ENCODE measurements at places on chromosomes 7 and 10.
A peak's percentile ranks its signal among the peaks of the same experiment; 100 is the strongest.

- DNase-seq: no peak
Measured at GRCh38 chr7:32285698-32286097, 204.5 kb downstream of the LSM5 start.

GRCh38 chr10:126170371-126170770 is 217.9 kb downstream of the ADAM12 start:
- DNase-seq: no peak

DNA sequence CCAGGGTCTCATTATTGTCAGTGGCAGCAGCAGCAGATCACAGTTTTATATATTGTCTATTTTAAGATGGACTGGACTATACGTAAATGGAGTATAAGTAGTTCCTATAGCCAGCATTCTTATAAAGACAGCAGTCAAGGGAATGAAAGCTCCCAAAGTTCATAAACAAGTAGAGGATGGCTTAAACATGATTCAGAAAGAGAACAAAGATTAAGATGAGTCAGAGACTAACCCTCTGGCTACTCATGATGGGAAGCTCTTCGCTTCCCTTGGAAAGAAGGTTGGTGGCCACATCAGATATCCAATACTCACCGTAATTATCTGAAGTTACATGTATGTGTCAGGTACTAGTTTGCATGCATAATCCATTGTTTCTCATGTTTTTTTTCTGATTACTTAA is 277.0 kb downstream of the INHBA start:
- DNase-seq: no peak

- DNase-seq: no peak
Measured at GRCh38 chr10:44178281-44178680, 206.6 kb downstream of the CXCL12 start.

DNA sequence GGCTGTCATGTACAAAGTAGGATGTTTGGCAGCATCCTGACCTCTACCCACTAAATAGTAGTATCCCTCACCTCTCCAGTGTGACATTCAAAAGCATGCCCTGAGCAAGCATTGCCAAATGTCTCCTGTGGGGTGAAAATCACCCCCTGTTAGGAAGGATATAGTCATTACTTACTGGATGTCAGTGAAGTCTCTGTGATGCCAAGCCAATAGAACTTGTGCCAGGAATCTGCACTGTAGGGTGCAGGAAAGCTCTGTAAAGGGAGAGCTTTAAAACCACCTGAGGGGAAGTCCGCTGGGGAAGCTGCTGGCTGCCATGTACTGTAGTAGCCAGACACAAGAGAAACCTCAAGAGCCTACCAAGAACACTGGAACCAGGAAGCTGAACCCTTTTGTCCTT is 170.7 kb upstream of the DKK1 start:
- DNase-seq: no peak

DNA sequence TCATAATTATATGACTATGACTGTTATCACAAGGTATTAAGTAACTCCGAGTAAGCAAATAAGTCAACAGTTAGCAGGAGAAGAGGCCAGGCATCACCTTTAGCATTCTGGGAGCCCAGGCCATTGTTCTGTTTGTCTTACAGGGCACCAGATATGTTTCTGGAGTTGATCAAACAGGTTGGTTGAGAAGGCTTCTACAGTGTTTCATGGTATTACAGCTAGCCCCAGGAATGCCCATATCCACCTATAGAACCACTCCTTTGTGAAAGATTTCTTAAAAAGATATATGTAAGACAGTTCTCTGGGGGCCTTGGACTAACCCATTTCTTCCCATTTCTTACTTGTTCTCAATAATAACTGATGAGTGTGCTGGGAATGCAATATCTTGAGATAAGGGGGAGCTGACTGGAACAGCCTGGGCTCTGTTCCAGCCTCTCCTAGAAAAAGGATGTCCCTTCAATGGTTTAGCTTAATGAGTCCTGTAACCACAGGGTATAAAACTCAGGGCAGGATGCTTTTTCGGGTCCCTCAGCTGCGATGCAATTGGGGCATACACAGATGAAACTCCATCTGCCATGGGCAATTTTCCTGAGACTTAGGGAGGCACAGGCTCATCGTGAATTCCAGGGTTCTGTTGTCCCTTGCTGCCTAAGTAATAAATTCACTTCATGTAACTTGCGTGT is 286.4 kb downstream of the BAMBI start:
- no peak for DNase-seq

DNA sequence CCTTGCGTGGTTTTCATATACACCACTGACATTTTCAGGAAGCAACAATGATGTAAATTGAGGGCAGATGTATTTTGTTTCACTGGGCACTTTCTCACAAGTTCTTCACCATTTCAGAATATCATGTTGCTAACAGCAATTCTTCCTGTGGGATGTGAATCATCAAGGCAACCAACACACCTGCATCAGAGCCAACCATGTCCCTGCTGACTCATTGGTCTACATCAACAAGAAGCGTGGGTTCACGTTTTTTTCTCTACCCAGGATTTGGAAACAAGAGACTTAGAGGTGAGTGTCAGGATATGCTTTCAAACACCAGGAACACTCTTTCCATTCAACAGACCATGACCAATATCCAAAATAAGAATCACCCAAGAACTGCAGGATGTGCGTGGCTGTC is 203.9 kb downstream of the TEX36 start:
- DNase-seq: no peak

- peak; percentile 60 for DNase-seq
Measured at GRCh38 chr10:49592726-49593563, 17.2 kb upstream of the SLC18A3 start.

- DNase-seq: no peak
Measured at GRCh38 chr10:121570315-121570714, 27.9 kb downstream of the FGFR2 start.

DNA sequence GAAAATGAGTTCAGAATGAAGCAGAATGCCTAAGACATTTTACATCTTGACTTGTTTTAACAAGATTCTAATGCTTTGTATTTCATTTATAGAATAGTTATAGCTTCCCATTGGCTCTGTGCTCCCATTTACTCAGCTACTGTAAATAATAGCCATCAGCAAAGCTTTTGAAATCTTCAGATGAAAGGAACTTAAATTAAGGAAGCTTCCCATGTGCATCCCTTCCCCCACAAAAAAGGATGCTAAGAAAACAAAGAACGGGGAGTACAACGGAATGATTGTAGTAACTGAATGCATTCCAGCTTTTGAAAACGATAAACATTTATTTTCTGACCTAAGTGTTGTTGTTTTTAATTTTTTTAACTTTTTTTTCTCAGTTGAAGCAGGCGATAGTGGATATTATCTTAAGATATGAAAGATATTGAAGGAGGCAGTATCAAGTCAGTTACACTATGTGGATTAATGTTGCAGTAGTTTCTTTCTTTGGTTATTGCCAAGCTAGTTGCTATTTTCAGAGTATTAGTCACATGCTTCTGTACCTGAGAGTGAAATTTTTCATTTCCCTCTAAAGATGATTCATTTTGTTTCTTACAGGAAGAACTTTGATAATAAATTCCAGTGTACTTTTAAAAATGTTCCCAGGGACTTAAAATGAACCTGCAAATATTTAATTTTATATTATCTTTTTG is 129.2 kb downstream of the KCND2 start:
- DNase-seq: no peak

- DNase-seq: no peak
Measured at GRCh38 chr10:132918264-132918616, 24.1 kb downstream of the CFAP46 start.

- no peak for DNase-seq
Measured at GRCh38 chr10:104744052-104744451, 103.0 kb downstream of the SORCS3 start.

GRCh38 chr7:81014266-81014665 is 95.4 kb upstream of the SEMA3C start:
- DNase-seq: no peak

- DNase-seq: no peak
Measured at GRCh38 chr7:45665172-45665571, 91.0 kb downstream of the ADCY1 start.

DNA sequence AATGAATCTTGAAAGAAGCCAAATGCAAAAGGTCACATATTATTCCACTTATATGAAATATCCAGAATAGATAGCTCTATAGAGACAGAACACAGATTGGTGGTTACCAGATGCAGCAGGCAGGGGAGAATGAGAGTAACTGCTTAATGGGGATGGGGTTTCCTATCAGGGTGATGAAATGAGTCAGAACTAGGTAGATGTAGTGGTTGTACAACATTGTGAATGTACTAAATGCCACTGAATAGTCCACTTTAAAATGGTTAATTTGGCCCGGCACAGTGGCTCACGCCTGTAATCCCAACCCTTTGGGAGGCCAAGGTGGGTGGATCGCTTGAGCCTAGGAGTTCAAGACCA is 9.4 kb upstream of the SLC25A28 start:
- no peak for DNase-seq

DNA sequence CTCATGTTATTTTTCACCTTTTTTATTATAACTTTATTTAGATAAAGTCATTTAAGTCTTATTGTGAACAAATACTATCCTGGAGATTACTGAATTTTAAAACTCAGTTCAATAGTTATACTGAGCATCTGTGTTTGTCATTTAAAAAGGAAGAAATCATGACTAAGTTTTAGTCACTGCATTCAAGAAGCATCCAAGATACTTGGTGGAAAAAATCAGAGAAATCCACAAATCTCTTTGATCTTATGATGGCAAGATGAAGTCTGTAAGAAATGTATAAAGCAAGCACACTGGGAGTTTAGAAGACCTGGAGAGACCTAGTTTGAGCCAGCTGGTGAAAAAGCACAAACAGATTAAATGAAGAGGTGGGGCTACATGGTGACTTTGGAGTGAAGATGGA is 529.8 kb upstream of the IGFBP3 start:
- DNase-seq: no peak

- no peak for DNase-seq
Measured at GRCh38 chr7:98119256-98119918, 12.7 kb downstream of the LMTK2 start.

- no peak for DNase-seq
Measured at GRCh38 chr7:19248115-19248514, 102.9 kb upstream of the FERD3L start.

- DNase-seq: no peak
Measured at GRCh38 chr7:55202150-55202913, 162.8 kb upstream of the LANCL2 start.

- DNase-seq: no peak
Measured at GRCh38 chr7:157009778-157010587, 480 bp downstream of the MNX1 start.

GRCh38 chr10:89478085-89478738 is 57.2 kb downstream of the SLC16A12 start:
- no peak for DNase-seq

Measured in stimulated activated naive B cell treated with anti-CD40 and anti-IgM and Interleukin-4, amounts not matched to agents 10 μg/mL and 1 μg/mL and 100 μg/mL, for 72 hours (primary cell).